Stimulated activated CD4-positive, alpha-beta T cell treated with anti-CD3 and anti-CD28 coated beads, TNF-alpha, amount 100 ng/mL, for 4 hours (primary cell): ENCODE measurements at places on chromosomes 1 and 21.

- DNase-seq: no peak
These were observed 12.9 kb upstream of the SLC2A7 start for GRCh38 chr1:9038881-9039760.

DNA sequence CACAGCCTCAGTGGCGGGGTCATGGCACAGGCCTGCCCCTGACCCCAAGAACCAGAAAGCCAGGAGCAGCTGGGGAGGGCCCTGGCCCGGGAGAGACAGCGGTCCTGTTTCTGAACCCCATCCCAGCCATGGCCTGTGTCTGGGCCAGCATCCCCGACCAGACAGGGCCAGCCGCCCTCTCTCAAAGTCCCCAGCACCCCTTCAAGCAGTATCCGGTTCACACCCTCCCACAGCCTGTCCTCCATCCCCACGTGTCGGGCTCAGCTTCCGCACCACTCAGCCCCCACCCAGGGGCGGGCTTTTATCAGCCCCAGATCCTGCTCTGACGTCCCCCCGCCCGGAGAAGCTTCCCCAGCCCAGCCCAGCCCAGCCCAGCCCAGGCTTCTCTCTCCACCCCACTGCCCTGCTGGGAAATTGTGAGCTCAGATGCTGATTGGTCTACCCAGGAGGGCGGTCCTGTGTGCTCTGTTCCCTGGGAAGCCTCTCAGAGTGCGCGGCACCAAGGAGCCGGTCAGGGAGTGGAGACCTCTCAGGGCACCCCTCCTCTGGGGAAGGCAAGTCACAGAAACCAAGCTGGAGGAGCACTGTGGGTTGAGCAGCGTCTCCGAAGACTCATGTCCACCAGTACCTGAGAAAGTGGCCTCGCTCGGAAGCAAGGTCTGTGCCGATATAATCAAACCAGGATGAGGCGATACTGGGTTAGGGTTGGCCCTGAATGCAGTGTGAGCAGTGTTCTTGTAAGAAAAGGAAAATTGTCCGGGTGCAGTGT is 4.7 kb upstream of the FAAP20 start:
- DNase-seq: peak; percentile 57

- DNase-seq: no peak
These were observed 19.9 kb downstream of the RPL5 start for GRCh38 chr1:92851729-92852128.

- DNase-seq: no peak
These were observed 143.2 kb downstream of the PIK3R3 start for GRCh38 chr1:45989249-45989648.

DNA sequence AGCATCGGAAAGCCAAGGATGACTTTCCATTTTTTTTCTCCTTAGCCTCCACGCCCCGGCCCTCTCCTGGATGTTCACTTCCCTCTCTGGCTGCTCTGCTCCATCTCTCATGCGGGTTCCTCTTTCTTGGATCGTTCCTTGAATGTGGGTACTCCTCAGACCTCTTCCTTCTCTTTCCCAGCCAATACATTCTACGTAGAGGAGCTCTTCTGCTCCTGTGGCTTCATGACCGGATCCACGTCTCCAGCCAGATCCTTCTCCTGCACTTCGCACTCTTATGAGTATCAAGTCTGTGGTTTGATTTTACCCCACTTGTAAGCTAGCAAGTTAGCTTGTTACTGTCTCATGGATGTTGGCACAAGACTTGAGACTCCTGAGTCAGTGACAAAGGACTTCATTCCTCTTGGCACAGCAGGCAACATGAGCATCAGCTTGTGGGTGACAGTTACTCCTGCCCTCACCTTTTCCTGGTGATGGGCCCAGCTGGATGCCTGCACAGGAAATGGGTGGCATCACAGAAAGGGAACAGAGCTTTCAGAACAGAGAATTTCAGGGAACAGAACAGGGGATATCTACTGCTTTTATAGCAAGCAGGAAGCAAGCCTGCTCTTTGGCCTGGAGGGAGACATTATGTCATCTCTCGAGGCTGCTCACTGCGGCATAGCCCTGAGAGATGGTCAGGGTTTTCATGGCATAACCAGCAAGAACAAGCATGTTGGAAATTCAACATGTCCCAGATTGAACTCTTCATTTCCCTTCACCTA is 100.1 kb upstream of the KIF26B start:
- DNase-seq: no peak

DNA sequence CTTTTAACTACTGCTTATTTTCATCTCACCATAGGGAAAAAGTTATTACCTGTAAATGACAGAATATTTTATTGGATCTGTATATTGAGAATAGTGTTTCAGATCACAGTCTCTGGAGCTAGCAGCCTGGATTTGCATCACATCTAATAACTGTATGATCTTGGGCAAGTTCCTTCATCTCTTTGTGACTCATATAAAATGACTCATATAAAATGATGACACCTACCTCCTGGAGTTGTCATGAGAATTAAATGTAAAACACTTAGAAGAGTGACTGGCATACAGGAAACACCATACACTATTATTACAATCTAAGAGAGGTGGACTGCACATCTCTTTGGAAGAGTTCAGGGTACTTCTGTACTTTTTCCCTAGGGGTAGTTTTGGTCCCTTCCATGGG is 421.3 kb downstream of the NEGR1 start:
- no peak for DNase-seq

- no peak for DNase-seq
These were observed 13.1 kb downstream of the MAP1LC3C start for GRCh38 chr1:241985787-241986186.

DNA sequence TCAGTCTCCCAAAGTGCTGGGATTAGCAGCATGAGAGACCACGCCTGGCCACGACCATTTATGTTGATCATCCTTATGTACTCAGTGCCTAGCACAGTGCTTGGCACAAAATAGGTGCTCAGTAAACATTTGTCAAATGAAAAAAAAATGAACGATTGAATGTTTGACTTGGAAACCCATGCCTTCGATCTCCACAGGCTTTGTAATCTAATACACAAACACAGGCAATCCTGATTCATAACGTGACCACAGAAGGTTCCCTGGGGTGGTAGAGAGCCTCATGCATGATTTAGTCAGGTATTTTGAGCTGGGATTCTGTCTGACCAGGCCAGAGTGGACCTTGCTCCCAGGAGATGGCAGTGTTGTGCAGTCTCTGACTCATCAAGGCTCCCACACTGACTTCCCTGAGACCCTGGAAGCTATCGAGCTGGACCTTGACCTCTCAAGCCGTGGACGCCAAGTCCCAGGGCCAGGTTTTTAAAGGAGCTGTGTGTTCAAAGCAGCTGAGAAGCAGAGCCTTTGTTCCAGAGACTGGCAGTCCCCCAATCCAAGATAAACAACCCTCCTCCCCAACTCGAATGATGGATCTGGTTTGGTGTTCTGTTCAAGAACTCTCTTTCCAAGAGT is 81.1 kb downstream of the PGM1 start:
- DNase-seq: no peak

GRCh38 chr1:28509705-28510272 is 3.9 kb downstream of the RCC1 start:
- peak; percentile 38 for DNase-seq

GRCh38 chr1:205827623-205828022 is 14.6 kb upstream of the SLC41A1 start:
- DNase-seq: no peak

- DNase-seq: no peak
These were observed 428.9 kb downstream of the MATN1 start for GRCh38 chr1:30294508-30294907.

GRCh38 chr21:27507695-27508094 is 540.8 kb upstream of the ADAMTS5 start:
- DNase-seq: no peak

DNA sequence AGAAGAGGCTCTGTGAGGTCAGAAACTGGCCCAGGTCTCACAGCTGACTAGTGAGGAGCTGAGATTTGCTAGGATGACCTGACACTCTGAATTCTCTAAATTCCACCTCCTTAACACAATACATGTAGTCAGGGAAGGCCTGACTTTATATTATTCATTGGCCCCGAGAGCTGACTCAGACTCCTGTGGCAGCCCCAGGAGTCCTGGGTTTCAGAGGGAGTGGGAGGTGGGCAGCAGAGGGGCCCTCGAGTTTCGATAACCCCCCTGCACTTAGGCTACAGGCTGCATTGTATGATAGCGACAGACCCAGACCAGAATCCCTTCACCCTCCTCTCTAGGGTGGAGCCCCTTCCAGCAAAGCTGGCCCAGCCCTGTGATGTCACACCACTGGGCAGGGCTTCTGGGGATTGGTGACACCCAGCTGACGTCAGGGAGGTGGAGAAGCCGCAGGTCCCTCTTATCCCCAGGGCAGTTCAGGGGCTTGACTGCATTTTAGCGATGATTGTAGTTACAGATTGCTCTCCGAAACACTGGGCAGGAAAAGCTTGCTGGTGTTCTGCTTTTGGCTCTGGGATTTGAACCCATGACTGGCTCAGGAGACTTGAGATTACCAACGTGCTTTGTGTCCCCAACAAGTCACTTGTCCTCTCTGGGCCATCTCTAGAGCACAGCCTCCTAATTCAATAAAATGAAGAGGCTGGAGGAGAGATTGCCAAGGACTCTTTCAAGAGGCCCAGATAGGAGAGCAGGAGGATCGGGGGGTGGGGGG is 17.0 kb upstream of the GPR37L1 start:
- no peak for DNase-seq

DNA sequence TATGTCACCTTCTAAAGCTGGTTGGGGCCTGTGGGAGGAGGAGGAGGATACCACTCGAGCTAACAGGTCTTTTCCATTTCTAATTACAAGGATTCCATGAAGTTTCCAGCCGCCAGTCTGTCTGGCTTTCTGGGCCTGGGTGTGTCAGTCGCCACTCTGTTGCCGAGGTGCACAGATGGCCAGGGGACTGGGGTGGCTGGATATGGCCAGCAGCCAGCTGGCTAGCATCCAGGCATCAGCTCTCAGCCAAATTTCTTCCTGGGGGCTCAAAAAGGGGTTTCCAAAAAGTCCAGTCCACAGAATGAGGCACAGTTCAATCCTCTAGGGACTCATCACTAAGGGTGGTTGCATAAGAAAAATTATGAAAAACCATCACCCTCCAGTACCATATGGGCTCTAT is 32.4 kb downstream of the ITPKB start:
- DNase-seq: no peak

DNA sequence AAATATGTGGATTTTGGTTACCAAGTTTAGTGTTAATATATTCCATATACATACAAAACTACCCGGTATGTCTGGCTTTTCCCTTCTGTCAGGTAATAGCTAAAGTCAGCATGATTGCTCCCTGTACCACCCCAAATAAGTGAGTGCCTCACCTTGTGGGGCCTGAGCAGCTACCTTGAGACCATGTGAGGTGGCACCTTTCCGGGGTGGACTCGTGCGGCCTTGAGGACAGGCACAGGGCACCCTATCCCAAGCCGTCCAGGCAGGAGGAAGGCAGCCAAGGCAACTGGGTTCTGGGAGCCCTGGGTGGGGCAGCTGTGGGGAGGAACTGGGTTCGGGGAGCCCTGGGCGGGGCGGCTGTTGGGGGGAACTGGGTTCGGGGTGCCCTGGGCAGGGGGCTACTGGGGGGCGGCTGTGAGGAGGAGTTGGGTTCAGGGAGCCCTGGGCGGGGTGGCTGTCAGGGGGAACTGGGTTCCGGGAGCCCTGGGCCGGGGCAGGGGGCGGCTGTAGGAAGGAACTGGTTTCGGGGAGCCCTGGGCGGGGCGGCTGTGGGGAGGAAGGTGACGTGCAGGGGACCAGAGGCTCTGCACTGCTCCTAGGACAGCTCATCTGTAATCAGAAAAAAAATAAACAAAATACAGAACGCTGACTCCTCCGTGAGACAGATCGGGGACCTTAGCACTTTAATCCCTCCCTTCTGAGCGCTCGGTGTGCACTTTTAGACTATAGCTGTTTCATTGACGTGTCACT is 63.3 kb downstream of the POFUT2 start:
- no peak for DNase-seq

DNA sequence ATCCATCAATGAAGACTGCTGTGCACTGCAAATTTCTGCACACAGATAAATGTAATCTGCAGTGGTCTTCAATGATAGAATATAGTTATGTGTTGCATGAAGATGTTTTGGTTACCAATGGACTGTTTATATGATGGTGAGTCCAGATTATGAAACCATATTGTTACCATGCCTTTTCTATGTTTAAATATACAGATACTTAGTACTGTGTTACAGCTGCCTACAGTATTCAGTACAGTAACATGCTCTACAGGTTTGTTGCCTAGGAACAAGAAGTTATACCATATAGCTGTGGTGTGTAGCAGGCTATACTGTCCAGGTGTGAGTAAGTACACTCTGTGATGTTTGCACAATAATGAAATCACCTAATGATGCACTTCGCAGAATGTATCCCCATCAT is 40.8 kb downstream of the SORT1 start:
- no peak for DNase-seq

- DNase-seq: no peak
These were observed 210.8 kb upstream of the JUN start for GRCh38 chr1:58994664-58995063.

- no peak for DNase-seq
These were observed 217.5 kb downstream of the LRRIQ3 start for GRCh38 chr1:73980324-73981040.

DNA sequence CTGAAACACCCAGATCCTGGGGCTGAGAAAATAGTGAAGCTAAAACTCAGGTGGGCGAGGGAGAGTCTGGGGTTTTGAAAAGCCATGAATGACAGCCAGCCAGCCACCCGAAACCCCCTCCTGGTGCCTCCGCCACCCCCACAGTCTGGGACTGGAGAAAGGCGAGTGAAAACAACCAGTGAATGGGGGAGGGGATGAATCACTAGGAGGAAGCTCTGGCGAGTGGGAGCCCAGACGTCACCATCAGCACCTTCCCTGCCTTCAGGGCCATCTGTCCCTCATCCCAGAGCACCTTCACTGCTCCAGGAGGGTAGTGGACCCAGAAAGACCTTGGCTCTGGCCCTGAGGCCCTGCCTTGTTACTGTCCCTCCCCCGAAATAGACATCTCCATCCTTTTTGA is 9.2 kb downstream of the RORC start:
- DNase-seq: peak; percentile 48

DNA sequence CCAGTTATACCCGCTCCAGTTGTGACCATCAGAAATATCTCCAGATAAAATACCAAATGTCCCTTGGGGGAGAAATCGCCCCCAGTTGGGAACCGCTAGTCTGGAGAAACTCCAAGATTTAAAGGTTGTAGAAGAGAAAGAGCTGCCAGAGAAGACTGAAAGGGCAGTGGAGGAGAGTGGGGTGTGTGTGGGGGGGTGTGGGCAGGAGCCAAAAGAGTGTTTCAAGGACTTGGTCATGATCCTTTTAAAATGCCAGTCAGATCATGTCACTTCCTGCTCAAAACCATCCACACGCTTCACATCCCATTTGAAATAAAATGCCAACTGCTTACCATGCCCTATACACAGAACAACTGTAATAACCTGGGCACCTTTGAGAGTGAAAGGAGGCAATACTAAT is 3.4 kb upstream of the HEYL start:
- no peak for DNase-seq

- DNase-seq: no peak
These were observed 54.2 kb downstream of the PBX1 start for GRCh38 chr1:164613176-164613575.

DNA sequence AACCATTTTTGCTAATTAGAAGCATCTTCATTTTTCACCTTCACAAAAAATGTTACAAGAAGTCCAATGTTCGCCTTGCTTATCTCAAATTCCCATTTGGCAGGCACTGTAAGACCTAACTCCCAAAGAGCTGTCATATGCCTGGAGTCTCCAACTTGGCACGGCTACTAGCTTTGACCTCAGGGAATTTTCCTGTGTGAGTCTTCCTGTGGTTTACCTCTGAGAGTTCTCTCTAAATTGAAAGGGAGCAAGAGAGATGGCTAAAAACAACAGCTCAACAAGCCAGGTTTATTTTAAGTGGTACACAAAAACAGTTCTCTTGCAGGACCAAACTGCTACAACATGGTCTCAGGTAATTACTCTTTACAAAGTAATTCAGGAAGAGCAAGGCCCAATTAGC is 756.0 kb upstream of the ADGRL2 start:
- DNase-seq: no peak

- no peak for DNase-seq
These were observed 226.0 kb upstream of the KAZN start for GRCh38 chr1:14372526-14372925.
